Kidney (tissue), 22 donors: ENCODE measurements at places on chromosomes 5 and 9. TPM values are rescaled to one million over a fixed set of nuclear protein-coding genes. Genes with fewer than 3 reads are reported as not detected.

DNA sequence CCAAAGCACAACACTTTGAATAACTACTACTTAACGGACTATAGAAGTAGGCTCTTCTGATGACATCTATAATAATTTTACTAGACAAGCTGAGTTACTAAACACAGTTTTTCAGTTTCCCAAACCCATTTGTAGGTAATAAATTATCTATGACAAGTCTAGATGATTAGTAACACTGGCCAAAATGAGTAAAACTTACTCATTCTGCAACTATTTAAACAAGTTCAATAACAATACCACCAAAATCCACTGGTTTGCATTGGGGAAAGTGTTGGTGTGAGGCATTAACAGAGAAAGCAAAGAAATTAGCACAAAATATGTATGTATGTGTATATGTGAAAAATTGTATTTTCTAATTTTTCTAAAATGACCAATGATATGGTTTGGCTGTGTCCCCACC lies 119.3 kb downstream of the NR2F1-AS1 start:
- no peaks in the 10 kb centered on the region for H3K27me3 ChIP-seq
- H3K4me1 ChIP-seq = no peaks in the 10 kb centered on the region
- no peak overlapping the region for H3K27ac ChIP-seq
- DNase-seq = no peak
- H3K36me3 ChIP-seq = no peaks in the 10 kb centered on the region
- no peak overlapping the region for H3K4me3 ChIP-seq

DNA sequence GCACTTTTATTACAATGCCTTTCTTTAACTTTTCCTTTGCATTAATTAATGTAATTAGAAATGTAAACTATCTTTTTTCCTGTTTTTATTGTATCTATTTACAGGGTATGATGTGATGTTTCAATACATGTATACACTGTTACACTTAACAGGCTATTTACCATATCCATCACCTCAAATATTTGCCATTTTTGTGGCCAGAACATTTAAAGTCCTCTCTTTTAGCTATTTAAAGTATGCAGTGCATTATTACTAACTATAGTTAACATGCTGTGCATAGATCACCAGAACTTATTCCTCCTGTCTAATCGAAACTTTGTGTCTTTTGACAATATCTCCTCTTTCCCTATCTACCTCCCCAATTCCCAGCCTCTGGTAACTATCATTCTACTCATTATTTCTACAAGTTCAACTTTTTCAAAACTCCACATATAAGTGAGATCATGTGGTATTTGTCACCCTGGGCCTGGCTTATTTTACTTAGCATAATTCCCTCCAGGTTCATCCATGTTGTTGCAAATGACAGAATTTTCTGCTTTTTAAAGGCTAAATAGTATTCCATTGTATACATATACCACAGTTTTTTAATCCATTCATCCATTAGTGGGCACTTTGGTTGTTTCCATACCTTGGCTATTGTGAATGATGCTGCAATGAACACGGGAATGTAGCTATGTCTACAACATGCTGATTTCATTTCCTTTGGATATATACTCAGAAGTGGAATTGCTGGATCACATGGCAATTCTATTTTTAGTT lies 32.8 kb downstream of the OR2K2 start:
- H3K36me3 ChIP-seq = no peaks in the 10 kb centered on the region
- H3K27me3 ChIP-seq = no peaks in the 10 kb centered on the region
- H3K4me1 ChIP-seq = no peaks in the 10 kb centered on the region
- H3K4me3 ChIP-seq = no peak overlapping the region
- no peak for DNase-seq

GFI1B gene
- polyA plus RNA-seq = not detected

DNAI1 gene
- 2.4 TPM for polyA plus RNA-seq

DNA sequence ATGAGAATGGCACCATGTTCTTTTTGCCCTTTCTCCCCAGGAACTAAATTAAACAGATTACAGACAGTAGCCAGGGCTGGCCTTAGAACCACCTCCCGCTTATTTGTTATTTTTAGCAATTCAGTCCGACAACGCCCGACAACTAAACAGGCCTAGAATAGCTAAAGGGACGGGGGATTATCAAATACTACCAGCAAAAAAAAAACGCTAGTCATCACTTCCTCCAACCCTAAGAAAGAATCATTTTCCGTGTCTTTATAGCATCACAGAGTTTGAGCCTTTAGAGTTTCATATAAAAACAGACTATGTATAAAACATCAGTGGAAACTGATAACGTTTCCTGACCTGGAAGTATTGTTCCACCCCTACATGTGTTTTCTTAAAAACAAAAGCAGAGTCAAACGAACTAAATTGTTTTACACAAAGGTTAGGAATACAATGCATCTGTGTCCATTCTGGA lies 35.3 kb downstream of the PFDN1 start:
- H3K36me3 ChIP-seq = no peaks in the 10 kb centered on the region
- no peak for DNase-seq
- peaks cover 9% of the 10 kb centered on the region for H3K4me1 ChIP-seq
- no peaks in the 10 kb centered on the region for H3K27me3 ChIP-seq
- no peak overlapping the region for H3K4me3 ChIP-seq
- H3K27ac ChIP-seq = no peak overlapping the region

CFAP77 gene
- polyA plus RNA-seq = not detected

GRCh38 chr9:14797435-14797834 lies 74.9 kb upstream of the CER1 start:
- H3K27ac ChIP-seq = no peak overlapping the region
- no peak for DNase-seq
- H3K4me1 ChIP-seq = no peaks in the 10 kb centered on the region
- peaks cover 28% of the 10 kb centered on the region for H3K36me3 ChIP-seq
- no peaks in the 10 kb centered on the region for H3K27me3 ChIP-seq

GRCh38 chr5:124754206-124754927 lies 7.9 kb upstream of the ZNF608 start:
- H3K27me3 ChIP-seq = no peaks in the 10 kb centered on the region
- no peaks in the 10 kb centered on the region for H3K36me3 ChIP-seq
- no peaks in the 10 kb centered on the region for H3K4me1 ChIP-seq
- peak; percentile 19 for DNase-seq
- H3K27ac ChIP-seq = no peak overlapping the region

- no peaks in the 10 kb centered on the region for H3K36me3 ChIP-seq
- H3K27me3 ChIP-seq = no peaks in the 10 kb centered on the region
- H3K27ac ChIP-seq = no peak overlapping the region
- no peak for DNase-seq
- H3K4me1 ChIP-seq = no peaks in the 10 kb centered on the region
- H3K4me3 ChIP-seq = no peak overlapping the region
Observed at GRCh38 chr9:129076640-129077037, 4.3 kb upstream of the DOLPP1 start.

- H3K27ac ChIP-seq = no peak overlapping the region
- H3K36me3 ChIP-seq = no peaks in the 10 kb centered on the region
- H3K4me1 ChIP-seq = no peaks in the 10 kb centered on the region
Observed at GRCh38 chr5:65070026-65070425, 301.3 kb downstream of the CWC27 start.

- no peak overlapping the region for H3K27ac ChIP-seq
- peaks cover 3% of the 10 kb centered on the region for H3K36me3 ChIP-seq
Observed at GRCh38 chr5:5257353-5257752, 117.2 kb downstream of the ADAMTS16 start.

DNA sequence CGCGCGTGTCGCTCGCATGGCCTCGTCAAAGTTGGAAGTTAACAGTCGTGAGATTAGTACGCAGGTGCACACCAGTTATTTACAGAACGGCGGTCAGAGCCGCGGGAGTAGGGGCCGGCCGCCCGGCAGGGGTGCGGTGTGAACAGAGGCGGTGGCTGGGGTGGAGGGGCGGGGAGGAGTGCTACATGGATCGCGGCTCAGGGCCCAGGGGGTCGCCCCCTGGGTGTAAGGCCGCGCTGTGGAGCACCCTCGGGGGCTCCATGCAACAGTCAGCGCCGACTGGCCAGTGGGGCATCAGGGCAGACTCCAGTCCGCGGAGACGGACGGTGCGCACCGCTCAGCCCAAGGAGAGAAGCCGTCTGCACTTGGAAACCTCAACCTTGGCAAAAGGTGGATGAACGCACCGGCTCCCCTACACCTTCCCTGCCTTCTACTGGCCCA lies 60.3 kb downstream of the ZNF354C start:
- no peak overlapping the region for H3K4me3 ChIP-seq
- no peaks in the 10 kb centered on the region for H3K4me1 ChIP-seq
- H3K36me3 ChIP-seq = no peaks in the 10 kb centered on the region
- H3K27ac ChIP-seq = no peak overlapping the region
- DNase-seq = peak; percentile 11
